Sciatic nerve (tissue), 2 donors: ENCODE measurements at places on chromosomes 16 and 17.

DNA sequence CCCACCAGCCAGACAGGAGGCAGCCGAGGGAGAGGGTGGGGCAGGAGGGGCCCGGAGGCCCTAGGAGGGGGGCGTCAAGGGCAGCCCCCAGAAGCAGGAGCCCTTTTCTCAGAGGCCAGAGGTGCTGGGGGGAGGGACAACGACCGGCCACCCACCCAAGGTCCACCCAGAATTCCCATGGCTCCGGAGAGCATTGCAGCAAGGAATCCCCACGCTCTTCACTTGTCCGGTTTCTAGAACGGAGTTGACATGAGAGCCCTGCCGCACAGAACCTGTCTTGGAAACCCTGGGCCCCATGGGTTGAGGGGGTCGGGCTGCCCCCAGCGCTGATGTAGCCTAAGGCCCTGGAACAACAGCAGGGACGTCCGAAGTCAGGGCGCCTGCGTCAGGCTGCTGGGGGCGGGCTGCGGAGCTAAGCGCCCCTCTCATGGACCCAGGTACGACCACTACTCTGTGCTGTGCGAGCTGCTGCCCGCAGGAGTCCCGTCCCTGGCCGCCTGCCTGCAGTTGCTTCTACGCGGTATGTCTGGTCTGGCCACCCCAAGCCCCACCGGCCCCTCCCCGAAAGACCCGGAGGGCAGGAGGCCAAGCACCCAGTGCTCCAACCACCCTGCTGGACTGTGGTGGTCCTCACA, 11.2 kb downstream of the CYBC1 start:
- DNase-seq, result no peak

- DNase-seq, result no peak
Observed at GRCh38 chr16:66900721-66901441, 17.8 kb downstream of the CDH16 start.

GRCh38 chr17:3505008-3505407, 29.2 kb downstream of the ASPA start:
- DNase-seq, result no peak

- no peak for DNase-seq
Observed at GRCh38 chr16:1678500-1679098, 520 bp downstream of the JPT2 start.
